ENCODE measurements at places on chromosomes 2 and 18.

DNA sequence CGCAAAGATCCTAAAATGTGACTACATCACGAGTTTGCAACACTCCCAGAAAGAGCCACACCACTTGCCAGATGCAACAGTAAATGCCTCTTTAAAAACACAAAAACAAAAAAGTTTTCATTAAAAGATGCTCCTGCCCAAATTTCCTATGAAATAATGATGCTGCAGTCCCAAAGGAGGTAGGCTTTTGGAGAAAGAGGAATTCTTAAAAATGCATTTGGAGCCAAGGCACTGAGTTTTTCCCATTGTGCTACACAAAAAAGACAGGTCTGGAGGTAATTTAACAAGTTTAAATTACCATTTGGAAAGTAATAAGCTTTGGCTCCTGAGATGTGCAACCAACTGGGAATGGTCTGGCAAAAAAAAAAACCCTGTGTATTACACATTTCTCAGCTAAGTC lies 145.0 kb downstream of the PID1 start:
- DNase-seq: no peak

GRCh38 chr2:54063967-54064535 lies 51.4 kb upstream of the ACYP2 start:
- no peak for DNase-seq

DNA sequence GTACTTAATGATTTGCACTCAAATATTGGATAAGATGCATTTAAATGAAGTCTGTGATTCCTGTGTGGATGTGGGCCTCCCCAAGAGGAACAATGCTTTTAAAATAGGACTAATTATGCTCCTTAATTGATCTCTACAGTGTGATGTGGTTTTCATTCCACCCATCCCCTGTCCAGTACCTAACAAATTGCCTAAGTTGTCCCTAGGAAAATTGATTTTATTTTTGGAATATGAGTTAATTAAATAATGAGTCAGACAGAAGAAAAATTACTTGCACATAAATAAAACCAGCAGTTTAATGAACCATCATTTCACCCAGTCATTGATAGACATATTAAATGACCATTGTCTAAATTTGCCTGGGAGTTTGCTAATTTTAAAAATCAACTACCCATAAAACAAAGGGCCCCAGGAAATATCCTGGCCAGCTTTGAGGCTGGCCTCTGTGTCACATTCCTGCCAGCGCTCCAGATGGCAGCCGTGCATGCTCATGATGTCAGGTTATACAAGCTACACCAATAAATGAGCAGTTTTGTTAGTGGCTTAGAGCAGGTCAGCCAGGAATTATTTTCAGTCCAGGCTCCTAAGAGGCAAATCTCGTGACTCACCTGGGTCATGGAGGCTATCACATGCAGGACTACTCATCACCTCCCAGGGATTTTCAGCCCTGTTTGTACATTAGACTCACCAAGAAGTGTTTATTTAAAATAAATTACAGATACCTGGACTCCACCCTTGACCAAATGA lies 31.9 kb downstream of the ABHD3 start:
- DNase-seq: no peak

GRCh38 chr18:2954869-2955645 lies 57.9 kb downstream of the LPIN2 start:
- DNase-seq: no peak

GRCh38 chr2:214630402-214631045 lies 179.0 kb downstream of the BARD1 start:
- no peak for DNase-seq

GRCh38 chr2:108923019-108923700 lies 65.9 kb downstream of the EDAR start:
- DNase-seq: no peak

- DNase-seq: no peak
Measured at GRCh38 chr2:73162856-73163391, 39.5 kb upstream of the NOTO start.

- DNase-seq: no peak
Measured at GRCh38 chr2:100238471-100238870, 83.8 kb downstream of the LONRF2 start.

DNA sequence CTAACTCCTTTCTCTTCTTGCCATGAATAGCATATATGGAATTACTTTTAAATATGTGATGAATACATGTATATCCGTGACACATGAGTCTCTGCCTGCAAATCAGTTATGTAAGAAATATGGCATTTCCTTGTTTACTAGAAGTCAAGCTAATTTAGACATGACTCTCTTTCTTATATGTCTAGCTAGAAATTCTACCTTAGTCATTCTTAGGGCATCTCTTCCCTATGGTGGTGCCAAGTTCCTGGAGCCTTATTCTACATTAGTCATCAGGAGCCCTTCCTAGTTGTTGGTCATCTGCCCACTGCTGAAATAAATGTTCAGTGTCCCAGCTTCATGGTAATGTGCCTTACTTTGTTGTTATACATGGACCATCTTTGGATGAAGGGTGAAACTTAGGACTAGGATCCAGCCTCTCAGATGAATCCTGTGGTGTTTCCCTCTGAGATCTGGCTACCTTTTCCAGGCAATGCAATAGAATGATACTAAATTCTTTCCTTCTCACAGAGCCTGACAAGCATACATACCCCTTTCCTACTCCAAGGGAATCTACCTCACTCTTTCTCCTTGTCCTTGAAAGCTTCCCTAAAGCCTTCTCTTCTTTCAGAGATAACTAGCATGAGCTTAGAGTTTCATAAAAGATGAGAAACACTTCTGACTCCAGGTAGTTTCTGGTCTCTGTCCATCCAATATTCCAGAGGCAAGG lies 415.3 kb upstream of the VWC2L start:
- no peak for DNase-seq

DNA sequence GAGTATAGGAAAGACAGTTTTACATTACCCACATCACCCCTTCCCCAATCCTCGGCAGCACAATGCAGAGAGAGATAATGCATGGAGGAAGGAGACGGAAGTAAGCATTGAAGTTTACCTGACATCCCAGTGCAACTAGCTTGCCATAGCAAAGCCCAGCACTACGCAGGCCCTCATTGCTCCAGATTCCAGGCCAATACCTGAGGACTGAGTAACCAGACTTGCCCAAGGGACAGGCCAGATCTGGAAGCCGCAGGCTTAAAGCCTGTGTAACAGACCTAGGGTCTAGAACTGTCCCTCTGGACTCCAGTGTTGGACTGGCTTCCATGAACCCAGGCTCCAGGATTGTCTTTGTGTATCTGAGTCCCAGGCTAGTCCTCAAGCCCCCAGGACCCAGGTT lies 17.6 kb downstream of the SERPINB4 start:
- no peak for DNase-seq

DNA sequence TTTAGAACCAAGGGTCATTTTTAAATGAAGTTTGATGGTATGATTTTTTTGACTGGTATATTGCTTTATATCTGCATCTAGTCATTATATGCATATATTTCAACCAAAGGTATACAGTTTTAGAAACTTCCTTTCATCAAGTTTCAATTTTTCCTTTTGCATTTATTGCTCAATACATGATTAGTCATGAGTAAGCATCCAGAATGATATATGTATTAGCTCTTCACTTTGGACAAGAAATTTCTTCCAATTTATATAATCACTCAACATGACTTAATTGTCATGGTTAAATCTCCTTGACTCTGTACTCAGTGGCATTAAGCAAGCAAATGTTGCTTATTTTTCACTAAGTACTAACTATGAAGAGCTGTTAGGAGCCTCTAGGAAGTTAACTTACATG lies 123.6 kb downstream of the PLCL1 start:
- DNase-seq: no peak

GRCh38 chr2:158539176-158540005 lies 82.6 kb downstream of the PKP4 start:
- no peak for DNase-seq

- DNase-seq: no peak
Measured at GRCh38 chr2:217365656-217366055, 505.8 kb upstream of the TNP1 start.

DNA sequence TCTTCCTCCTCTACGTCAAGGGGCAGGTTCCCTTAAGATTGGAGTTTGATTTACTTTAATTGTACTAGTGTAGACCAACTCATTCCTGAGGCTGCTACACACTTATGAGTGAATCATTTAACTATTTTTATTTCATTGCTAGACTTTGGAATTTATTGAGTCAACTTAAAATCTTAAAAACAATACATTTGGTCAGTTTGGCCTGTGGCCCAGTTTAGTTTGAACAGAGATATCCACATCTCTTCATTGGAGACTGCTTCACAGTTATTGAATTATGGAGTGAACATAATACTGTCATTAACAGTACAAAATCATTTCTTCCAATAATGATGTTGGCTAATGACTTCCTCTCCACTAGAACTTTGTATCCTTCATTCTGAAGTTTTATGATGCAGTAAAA lies 34.5 kb upstream of the STPG4 start:
- no peak for DNase-seq

- DNase-seq: no peak
Measured at GRCh38 chr18:45505497-45506206, 109.6 kb upstream of the SLC14A2 start.

DNA sequence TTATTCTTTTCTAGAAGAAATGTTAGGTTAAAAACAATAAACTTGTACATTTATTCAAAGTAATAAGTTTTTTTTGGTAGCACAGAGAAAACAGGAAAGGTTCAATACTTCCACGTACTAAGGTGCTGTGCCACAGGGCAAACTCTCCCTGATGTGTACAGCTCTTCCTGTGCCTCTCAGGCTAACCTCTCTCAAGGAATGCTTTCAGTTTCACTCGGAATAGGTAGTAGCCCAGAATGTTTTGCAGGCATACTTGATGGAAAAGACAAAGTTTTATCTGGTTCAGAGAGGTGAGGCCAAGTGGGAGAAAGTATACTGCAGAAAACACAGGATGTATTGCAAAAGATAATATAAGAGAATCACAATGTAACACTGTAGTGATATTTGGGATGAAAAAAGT lies 171.0 kb upstream of the ZFP36L2 start:
- DNase-seq: no peak

- DNase-seq: no peak
Measured at GRCh38 chr2:44285174-44285573, 9.9 kb downstream of the SLC3A1 start.

GRCh38 chr2:27977731-27978312 lies 87.3 kb downstream of the BABAM2 start:
- no peak for DNase-seq

GRCh38 chr2:177689623-177690022 lies 297.1 kb downstream of the AGPS start:
- no peak for DNase-seq

- DNase-seq: peak; percentile 10
Measured at GRCh38 chr2:195318440-195319111, 338.4 kb upstream of the SLC39A10 start.

DNA sequence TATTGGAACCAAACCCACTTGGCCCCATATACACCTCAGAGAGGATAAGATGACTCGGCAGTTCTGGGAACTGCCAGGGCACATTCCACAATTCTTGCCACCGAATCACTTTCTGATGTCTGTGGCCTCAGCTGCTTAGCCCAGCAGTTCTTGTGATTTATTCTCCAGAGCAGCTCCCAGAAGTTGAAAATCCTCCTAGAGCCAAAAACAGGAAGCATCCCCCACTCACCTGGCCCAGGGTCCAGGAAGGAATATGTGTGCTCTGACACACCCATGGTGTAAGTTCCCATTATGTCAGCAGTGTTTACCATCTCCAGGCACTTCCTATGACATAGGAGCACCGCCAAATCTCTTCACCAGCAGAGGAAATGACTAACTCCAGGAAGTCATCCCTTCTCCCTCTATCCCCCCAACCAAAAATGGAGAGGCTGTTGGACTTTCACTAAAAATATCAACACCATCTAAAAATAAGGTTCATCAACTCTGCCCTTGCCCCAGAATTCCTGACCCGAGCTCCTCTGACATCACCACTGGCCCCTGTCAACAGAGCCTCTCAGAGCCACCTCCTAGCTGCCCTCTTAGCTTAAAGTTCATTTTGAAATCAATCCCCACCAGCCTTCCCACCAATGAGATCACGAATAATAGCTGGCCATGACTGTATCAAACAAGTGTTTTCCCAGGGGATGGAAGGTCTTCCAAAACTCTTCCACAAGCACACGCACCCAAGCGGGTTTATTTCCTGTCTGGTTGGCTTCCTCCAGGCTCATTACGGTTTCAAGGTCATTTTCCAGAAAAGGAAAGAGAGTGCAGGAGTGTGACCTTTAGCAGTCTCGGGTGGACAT lies 223.1 kb upstream of the PARD3B start:
- DNase-seq: no peak

DNA sequence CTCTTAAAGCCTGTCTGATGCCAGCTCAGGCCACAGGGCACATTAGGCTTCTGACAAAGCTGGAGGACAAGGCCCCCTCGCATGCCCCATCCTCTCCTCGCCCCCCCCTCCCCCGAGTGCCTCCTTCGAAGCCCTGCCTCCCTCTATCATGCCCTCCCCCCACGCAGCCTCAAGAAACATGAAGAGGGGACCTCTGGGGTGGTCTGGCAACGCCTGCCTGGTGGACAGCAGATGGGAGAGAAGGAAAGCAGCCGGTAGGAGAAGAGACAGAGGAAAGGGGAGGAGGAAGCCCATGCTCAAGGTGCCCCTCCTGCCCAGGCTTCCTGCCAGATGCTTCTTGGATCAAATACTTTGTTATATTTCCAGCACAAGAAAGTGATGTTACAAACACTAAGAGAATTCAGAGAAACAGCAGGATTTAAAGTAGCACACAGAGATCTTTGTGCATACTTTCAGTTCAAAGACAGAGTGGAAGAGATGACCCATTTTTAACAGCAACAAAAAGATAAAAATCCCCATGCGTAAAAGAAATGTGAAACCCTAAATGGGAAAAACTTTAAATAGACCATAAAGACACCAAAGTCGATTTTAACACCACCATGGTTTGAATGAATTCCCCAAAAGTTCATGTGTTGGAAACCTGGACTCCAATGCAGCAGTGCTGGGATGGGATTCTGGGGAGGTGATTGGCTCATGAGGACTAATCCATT lies 19.0 kb downstream of the BOK start:
- no peak for DNase-seq

DNA sequence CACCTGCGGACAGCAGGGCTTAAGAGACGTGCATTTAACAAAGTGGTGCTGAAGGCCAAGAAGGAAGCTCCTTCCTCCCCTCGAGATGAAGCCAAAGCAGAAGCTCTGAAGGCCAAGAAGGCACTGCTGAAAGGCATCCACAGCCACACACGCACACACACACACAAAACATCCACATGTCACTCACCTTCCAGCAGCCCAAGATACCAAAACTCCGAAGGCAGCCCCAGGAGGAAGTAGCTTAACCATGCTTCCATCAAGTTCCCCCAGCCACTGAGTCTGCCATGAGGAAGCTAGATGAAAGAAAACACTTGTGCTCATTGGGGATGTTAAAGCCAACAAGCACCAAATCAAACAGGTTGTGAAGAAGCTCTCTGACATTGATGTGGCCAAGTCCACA lies 175.7 kb upstream of the POU3F3 start:
- no peak for DNase-seq
